ENCODE measurements at places on chromosomes 5 and 9. TPM values are rescaled to one million over a fixed set of nuclear protein-coding genes. Genes with fewer than 3 reads are reported as not detected.

Gene ENTPD8
- polyA plus RNA-seq: 4.7 TPM

Gene ARHGEF28
- polyA plus RNA-seq: 20.3 TPM

Gene SPAAR
- polyA plus RNA-seq: 0.31 TPM

Gene CD72
- 7.7 TPM for polyA plus RNA-seq

Gene CARTPT
- polyA plus RNA-seq: 0.82 TPM

Gene TNFSF15
- 0.04 TPM for polyA plus RNA-seq

Gene OR2V1
- polyA plus RNA-seq: not detected

Gene ADAMTSL2
- polyA plus RNA-seq: 9.0 TPM

Measured in pancreas (tissue), 10 donors.